ENCODE measurements at places on chromosomes 1 and 21.
A peak's percentile ranks its signal among the peaks of the same experiment; 100 is the strongest.

- no peak for DNase-seq
Observed at GRCh38 chr1:24507405-24507804, 4.8 kb downstream of the RCAN3 start.

DNA sequence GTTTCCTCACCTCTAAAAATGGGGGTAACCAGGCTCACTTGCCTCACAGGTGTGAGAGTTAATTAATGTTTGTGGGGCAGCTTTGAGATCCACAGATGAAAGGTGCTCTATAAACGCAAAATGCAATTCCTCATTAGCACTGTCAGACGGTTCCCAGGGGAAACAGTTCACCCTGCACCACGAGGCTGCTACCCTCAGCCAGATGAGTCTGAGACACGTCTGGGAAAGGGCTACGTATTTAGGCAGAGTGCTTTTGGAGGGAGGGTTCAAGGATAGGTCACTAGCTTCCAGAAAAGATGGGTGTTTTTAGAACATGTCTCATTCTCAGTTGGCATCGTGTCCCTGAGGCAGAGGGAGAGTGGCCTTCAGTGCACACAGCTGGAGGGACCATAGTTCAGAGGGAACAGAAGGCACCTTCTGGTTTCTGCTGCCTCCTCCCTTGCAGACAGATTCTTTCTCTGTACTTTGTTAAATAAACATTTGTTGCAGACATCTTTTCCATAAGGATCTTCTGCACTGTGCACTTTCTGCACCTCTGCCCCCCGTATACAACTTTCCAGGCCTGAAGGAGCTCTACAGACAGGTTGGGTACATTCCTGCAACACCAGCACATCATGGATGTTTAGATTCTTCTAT lies 139.9 kb downstream of the CLIC6 start:
- DNase-seq: peak; percentile 90

DNA sequence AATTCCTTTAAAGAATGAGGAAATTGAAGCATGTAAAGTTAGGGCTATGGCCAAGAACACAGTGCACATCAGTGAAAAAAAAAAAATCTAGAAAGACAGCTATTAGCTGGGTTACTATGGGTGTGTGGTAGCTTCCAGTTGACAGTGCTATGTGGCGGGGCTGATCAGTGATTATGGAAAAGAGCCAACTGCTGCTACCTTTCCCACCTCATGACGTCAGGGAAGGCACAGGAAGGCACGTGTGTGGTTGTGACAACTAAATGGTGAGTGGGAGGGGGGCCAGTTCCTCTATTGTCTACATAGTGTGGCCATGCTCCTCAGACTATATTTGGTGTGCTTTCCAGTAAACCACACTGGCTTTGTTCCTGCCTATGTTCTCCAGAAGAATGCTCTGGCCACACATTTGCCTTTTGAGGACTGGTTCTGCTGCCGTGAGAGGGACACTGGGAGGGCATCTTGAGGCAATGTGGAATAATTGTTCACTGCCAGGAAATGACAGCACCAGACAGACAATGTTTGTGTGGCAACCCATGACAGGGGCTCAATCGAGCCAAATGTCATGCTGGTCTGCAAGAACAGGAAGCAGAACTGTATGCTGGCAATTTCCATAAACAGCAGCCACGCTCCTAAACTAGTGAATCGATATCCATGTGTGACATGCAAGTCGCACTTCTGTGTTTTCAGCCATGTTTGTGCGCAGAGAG lies 3.0 kb upstream of the SDE2 start:
- no peak for DNase-seq

DNA sequence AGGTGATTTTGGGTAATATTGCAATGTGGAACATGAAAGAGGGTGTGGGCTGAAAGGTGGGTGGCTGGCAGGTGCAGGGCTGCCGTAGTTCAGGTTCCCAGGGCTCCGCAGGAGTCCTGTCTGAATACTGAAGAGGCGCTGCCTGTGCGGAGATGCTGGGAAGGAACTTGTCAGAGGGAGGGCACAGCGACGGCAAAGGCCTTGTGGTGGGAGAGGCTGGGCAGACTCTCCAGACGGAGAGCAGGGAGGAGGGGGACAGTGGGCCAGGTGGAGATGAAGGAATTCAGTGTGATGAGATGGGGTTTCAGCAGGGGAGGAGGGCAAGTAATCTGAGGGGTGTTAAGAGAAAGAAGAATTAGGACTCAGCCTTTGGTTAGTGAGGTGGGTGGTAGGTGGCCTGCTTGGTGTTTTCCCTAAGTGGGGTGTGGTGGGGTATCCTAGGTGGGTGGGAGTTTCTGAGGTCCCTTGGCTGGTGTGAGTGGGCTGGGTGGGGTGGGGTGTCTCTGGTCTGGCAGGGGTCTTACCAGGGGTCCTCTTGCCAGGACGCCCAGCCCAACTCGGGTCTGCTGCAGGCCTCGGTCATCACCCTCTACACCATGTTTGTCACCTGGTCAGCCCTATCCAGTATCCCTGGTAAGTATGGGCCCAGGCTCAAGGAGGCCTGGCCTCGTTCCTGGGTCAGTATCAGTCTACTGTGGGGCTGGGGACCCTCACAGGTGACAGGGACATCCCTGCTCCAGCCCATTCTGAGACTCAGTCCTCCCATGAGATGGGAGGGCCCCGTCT lies 15.6 kb downstream of the SERINC2 start:
- DNase-seq: no peak
